Ureter (tissue), 1 donor: ENCODE measurements at places on chromosomes 5 and 9. TPM values are rescaled to one million over a fixed set of nuclear protein-coding genes. Genes with fewer than 3 reads are reported as not detected.

- DNase-seq = no peak
Measured at GRCh38 chr5:62306323-62306895, 403 bp downstream of the KIF2A start.

Gene NR2F1-AS1
- 18.8 TPM for total RNA-seq

Gene PCDHA12
- 0.89 TPM for total RNA-seq

DNA sequence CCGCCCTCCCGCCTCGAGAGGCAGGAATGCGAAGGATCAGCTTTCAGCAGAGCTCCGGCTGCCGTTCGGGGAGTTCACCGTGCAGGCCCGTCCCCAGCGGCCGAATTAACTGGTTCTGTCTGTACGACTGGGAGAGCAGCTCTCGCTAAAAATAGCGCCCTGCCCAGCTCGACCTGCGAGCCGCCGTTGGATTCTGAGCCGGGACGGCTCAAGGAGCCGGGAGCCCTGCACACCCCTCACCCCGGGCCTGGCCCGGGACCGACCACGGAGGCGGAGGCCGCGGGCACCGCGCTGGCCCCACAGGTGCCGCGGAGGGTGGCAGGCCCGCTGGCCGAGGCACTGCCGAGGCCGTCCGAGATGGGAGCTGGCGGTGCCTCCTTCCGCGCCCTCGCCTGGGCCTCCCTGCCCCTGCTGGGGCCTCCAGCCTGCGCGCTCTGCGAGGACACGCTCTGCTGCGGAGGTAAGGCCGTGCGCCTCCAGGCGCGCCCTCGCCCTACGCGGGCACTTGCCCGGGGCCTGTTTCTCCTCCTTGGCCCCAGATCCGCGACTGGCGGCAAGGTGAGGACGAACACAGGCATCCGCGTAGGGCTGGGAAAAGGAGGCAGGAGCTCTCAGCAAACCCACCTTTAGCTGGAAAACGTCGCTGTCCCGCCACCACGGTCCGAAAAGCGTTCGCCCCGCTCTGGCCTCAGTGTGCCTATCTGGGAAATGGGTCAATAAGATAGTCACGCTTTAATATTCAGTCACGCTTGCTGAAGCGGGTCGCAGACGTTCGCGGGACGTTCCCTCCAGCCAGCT, 53.1 kb upstream of the DAB2IP start:
- peak; percentile 92 for DNase-seq

Gene STARD4
- total RNA-seq = 8.9 TPM

- no peak for DNase-seq
Measured at GRCh38 chr9:87798261-87798833, 72.4 kb downstream of the CTSL start.

GRCh38 chr5:99070362-99070761, 141.6 kb upstream of the CHD1 start:
- no peak for DNase-seq

GRCh38 chr5:64453405-64453804, 52.4 kb upstream of the RGS7BP start:
- no peak for DNase-seq

DNA sequence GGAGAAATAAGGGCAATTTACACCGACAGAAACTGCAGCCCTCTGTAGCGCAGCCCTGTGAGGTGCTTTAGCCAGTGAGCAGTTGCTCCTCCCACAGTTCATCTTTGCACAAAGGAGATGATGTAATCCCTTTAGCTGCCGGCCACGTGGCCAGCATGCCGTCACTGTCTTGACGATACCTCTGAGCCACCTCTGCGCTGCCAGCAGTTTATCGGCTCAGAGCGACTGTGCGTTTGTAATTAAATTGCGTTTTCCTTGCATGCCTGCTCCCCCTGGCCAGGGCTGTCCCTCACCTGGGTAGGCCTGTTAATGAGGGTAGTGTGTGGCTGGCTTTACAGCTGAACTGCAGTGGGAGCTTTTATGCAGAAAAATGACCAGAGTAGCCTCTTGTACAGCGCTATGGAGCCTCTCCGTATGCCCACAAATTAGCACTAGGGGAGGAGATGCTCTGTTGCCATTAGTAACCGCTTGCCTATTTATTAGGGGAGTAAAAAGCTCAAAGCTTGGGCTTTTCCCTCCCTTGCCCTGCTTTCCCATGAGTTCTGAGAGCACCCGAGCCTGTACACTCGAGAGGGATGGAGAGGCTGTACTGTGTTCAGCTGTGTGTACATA, 107.0 kb downstream of the TRIO start:
- no peak for DNase-seq

Gene TMEM215
- not detected for total RNA-seq

DNA sequence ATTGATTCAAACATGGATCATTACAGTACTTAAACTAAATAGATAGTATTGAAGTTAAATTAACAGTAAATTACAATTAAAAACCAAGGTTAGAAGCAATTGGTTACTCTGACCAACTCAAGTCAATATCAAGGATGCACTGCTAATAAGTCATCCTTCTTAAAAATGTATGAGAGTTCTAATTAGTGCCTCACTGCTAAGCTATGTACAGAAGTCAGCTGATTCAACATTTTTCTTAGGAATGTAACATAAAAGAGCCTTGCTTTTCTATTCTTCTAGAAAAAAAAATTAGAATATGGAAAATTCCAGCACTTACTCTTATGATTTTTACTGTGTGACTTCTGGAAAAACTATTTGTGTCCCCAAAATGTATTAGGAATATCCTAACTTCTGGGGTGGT, 75.7 kb upstream of the FBN2 start:
- no peak for DNase-seq

DNA sequence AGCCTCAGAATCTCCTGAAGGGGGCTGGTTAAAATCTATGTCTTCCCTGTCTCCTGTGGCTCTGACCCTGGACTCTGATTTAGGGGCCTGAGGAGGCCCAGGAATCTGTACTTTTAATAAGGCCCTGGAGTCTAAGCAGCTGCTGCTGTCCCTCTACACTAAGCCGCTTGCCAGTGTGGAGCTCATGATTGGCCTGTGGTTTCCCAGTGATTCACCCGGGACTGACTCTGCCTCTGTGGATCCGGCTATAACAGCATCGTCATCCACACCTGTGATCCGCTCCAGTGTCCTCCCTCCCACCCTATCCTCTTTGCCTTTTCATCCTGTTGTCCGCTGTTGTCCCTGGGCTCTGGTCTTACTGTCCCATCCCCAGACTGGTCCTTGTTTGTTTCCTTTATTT, 3.7 kb downstream of the SLC31A2 start:
- DNase-seq = no peak
